ENCODE measurements at places on chromosomes 1 and 21.
A peak's percentile ranks its signal among the peaks of the same experiment; 100 is the strongest.

- no peak for DNase-seq
These were observed 25.3 kb downstream of the F13B start for GRCh38 chr1:197041486-197042353.

DNA sequence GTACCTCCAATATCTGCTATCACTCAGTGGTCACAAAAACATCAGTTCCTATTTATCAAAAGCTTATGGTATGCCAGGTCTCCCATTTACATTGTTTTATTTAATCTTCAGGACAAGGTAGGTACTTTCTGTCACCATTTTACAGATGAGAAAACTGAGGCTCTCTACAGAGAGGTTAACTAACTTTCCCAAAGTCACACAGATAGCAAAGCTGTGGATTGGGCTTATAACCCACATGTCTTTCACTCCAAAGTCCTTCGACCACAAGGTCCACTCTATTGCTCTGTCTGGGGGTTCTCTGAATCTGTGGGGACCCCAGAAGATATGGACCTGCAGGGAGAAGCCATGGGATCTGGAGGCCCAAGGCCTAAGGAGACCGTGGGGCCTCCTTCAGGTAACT lies 26.6 kb upstream of the EPS8L3 start:
- no peak for DNase-seq

GRCh38 chr21:44854391-44854663 lies 19.2 kb downstream of the PTTG1IP start:
- DNase-seq = no peak

GRCh38 chr1:244207042-244207934 lies 156.2 kb downstream of the ZBTB18 start:
- no peak for DNase-seq

DNA sequence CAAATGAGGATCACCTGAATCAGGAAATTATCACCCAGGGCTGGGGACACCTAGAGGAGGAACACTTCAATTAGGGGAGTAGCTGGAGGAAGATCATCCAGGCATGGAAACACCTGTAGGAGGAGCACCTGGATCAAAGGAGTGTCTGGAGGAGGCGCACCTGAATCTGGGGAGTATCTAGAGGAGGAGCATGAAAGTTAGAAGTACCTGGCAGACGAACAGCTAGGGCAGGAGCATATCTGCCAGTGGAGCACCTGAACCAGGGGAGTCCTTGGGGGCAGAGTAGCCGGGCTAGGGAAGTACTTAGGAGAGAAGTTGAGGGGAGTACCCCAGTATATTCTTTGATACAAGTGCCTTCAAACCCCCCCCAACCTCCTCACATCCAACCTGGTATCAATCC lies 1.3 kb downstream of the C1orf210 start:
- no peak for DNase-seq

DNA sequence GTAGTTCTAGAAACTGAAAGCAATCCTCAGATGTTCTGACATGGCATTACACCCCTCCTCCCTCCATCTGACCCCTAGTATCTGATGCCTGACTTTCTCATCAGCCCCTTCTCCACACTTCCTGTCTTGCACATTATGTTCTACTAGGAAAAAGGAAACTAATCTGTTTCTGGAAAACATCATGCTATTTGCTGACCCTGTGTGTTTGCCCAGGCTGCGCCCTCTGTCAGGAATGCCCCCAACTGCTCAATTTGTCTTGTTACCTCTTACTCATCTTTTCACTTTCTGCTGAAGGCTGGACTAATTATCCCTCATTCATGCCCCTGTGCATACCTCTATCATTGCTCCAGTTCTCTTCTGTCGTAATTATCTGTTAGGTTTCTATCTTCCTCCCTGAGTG lies 37.5 kb upstream of the DAB1 start:
- no peak for DNase-seq

- no peak for DNase-seq
These were observed 82.5 kb upstream of the MAP1LC3C start for GRCh38 chr1:242081446-242081845.

GRCh38 chr1:42674214-42674613 lies 8.0 kb upstream of the YBX1 start:
- no peak for DNase-seq

DNA sequence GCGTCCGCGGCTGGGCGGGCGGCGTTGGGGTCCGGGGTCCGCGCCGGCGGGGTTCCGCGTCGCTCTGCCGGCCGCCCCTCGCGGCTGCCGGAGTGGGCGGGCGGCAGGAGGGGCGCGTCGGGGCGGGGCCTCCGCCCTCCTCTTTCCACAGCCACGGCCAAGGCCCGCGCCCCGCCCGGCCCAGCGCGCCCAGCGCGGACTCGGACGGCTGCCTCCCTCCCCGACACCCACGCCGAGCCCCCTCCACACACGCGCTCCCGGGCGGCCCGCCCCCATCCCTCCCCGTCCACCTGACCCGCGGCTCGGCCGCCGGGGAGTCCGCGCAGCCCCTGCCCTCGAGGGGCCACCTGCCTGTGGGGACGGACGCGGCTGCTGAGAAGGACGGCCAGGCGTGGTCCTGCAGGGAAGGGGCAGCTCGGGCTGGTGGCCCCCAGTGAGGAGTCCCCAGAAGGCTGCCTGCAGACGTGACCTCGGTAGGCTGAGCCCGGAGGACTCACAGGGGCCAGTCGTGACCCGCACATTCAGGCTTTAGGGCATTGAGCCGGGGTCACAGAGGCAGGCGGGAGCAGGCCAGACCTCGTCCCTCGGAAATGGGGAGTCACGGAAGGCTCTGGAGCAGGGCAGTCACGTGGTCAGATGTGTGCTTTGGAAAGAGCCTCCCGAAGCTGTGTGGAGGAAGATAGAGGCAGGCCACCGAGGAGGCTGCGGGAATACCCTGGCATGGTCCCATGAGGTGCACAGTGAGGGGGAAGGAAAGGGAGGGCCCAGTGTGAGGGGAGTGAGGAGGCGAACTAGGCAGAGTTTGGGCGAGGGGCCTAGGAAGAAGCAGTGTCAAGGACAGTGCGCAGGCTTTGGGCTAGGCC lies at the start of gene COL8A2:
COL8A2 (minus strand) TSS at position 94 of the 863 bp plus-strand sequence. CDS start 24,980 bp downstream, outside the sequence.
- no peak for DNase-seq

GRCh38 chr1:198246337-198246736 lies 89.5 kb downstream of the NEK7 start:
- no peak for DNase-seq

DNA sequence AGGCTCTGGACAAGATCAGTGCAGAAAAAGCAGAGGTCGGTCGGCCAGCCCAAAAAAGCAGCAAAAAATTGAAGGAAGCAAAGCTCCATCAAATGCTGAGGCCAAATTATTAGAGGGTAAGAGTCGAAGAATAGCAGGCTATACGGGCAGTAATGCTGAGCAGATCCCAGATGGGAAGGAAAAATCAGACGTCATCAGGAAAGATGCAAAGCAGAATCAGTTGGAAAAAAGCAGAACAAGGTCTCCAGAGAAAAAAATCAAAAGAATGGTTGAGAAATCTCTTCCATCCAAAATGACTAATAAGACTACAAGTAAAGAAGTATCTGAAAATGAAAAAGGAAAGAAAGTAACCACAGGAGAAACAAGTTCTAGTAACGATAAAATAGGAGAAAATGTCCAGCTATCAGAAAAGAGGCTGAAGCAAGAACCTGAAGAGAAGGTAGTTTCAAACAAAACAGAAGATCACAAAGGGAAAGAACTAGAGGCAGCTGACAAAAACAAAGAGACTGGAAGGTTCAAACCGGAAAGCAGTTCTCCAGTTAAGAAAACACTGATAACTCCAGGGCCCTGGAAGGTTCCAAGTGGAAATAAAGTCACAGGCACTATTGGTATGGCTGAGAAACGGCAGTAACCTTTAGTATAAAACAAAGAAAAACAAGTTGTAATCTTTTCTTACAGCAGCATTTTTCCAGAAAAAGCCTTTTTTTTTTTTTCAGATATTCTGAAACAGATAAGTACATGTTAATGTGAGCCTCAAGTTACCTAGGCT lies 75.7 kb downstream of the PHTF1 start:
- DNase-seq = no peak

DNA sequence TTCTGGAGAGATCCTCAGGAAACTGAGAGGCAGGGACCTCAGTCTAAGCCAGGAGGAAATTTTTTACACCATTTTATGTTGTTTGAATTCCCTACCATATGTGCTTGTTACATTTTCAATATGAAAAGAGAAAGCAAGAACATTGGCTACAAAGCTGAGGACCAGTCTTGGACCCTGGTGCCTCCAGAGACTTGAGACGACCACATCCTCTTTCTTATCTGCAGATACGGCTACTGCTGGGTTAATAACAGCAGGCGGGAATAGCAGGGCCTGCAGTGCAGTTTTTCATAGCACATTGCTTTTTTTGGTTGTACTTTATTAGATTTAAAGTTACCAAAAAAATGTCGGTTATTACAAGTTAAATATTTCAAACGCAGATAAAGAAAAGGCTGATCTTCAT lies 3.9 kb downstream of the KDM4A start:
- no peak for DNase-seq

GRCh38 chr1:242224461-242224860 lies 225.6 kb upstream of the MAP1LC3C start:
- DNase-seq = no peak

GRCh38 chr21:17352996-17353655 lies 159.7 kb upstream of the CXADR start:
- no peak for DNase-seq

- no peak for DNase-seq
These were observed 1404.4 kb upstream of the PRMT6 start for GRCh38 chr1:105652109-105652508.

DNA sequence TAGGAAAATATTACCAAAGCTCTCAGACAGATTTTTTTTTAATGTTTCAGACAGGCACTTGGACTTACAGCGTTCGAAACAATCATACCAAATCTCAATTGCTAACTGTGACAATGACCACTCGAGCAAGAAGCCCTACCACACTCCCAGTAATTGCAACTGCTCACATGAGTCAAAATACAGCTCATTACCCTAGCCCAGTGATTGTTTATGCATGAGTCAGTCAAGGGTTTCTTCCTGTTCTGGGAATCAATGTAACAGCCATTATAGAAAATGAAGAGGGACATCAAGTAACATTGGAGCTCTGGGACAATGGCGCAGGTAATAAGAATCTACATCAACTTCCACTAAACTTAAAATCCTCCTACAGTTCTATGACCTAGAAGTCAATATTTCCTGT lies 56.1 kb upstream of the SH3GLB1 start:
- DNase-seq = no peak

DNA sequence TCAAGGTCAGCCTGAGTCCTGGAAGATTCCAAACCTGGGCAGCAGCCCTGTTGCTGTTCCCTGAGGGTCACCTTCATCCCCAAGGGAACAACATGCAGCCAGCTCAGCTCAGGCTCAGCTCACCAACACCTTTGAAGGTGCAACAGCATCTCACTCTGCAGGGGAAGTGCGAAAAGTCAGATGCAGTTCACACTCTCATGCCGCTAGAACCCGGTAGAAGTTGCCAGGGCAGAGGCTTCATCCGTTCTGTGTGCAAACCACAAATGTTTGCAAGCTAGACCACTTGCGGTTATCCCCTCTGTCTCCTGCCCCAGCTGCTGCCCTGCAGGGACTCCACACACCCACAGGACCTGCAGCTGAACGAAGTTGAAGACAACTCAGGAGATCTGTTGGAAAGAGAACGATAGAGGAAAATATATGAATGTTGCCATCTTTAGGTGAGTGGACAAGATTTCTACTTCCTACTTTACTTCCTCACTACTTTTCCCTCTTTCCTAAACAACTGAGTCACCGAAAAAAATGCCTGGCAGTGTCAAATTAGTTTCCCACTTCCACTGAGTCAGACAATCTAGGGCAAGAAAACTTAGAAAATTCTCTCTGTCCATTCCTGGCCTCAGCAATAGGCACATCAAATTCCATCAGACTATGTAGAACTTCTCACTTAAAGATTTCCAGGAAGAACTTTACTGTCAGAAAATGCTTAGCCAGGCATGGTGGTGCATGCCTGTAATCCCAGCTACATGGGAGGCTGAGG lies 1.8 kb upstream of the FCRL6 start:
- no peak for DNase-seq

DNA sequence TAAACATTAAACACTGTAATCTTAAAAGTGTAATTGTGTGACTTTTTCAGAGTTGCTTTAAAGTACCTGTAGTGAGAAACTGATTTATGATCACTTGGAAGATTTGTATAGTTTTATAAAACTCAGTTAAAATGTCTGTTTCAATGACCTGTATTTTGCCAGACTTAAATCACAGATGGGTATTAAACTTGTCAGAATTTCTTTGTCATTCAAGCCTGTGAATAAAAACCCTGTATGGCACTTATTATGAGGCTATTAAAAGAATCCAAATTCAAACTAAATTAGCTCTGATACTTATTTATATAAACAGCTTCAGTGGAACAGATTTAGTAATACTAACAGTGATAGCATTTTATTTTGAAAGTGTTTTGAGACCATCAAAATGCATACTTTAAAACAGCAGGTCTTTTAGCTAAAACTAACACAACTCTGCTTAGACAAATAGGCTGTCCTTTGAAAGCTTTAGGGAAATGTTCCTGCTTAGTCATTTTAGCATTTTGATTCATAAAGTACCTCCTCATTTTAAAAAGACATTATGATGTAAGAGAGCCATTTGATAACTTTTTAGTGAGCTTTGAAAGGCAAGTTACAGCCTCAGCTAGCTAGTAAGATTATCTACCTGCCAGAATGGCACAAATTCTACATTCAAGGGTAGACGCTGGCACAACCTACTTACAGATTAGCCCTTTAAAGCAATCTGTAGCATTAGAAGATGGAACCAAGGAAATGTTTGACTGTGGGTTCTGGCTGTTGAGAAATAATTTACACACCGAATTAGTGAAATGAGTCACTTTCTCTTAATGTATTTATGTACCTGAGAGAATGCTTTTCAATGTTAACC lies 9.4 kb downstream of the SOD1 start:
- DNase-seq = no peak

GRCh38 chr1:29793101-29793546 lies 556.8 kb downstream of the PTPRU start:
- peak; percentile 41 for DNase-seq

DNA sequence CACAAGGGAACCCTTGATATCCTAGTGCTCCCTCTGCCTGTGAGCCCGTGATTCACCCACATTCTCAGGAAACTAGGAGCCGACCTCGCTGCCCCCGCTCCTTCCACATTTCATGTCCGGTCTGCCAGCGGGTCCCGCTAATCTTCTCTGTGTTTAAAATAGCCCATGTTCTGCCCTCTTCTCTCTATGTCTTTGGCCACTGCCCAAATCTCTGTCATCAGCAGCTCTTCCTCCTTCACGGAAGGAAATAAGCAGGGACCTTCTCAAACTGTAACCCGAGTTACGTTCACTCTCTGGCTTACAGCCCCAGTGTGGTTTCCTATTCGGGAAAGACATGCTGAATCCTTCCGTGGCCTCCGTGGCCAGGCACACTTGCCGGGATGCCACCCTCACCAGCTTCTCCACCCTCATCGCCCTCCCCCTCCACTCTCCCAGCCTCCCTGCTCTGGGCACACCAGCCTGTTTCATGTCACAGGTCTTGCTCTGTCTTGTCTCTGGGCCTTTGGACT lies 21.1 kb upstream of the UBXN10 start:
- DNase-seq = no peak

- no peak for DNase-seq
These were observed 2.1 kb downstream of the KAZN start for GRCh38 chr1:14600405-14601112.

Measured in GM12891 (cell line).